CD14-positive monocyte (primary cell): ENCODE measurements at places on chromosomes 7 and 10. TPM values are rescaled to one million over a fixed set of nuclear protein-coding genes. Genes with fewer than 3 reads are reported as not detected.

Gene CYP2C9
- not detected for polyA plus RNA-seq

Gene PTN
- not detected in 2 replicates for polyA plus RNA-seq

Gene FAM237B
- not detected for polyA plus RNA-seq

Gene RET
- 0.14 TPM for polyA plus RNA-seq

Gene CDK13
- 11.2 TPM for polyA plus RNA-seq

Gene PDE6C
- not detected for polyA plus RNA-seq

Gene SHTN1
- 7.8 and 22.6 TPM in 2 replicates for polyA plus RNA-seq

Gene NPFFR1
- polyA plus RNA-seq: 0.01 and 0.03 TPM in 2 replicates

Gene ASB4
- not detected for polyA plus RNA-seq

Gene VWA2
- polyA plus RNA-seq: not detected

Gene FKBP9
- 4.2 TPM for polyA plus RNA-seq

Gene ASB10
- polyA plus RNA-seq: not detected

Gene ATOH7
- not detected for polyA plus RNA-seq

Gene LRRC17
- polyA plus RNA-seq: 0.04 and 0.06 TPM in 2 replicates

Gene ADAM12
- 0.01 and 0.05 TPM in 2 replicates for polyA plus RNA-seq

Gene ADGRA1
- polyA plus RNA-seq: not detected in 2 replicates

Gene AQP1
- polyA plus RNA-seq: not detected

Gene AGR2
- polyA plus RNA-seq: not detected

Gene GRM3
- polyA plus RNA-seq: not detected

Gene C10orf53
- not detected for polyA plus RNA-seq

Gene C10orf105
- 1.9 and 2.4 TPM in 2 replicates for polyA plus RNA-seq

Gene KEL
- polyA plus RNA-seq: 0.24 and 2.5 TPM in 2 replicates

Gene NEUROD6
- polyA plus RNA-seq: not detected

Gene SLF2
- polyA plus RNA-seq: 5.8 TPM
